ENCODE measurements at places on chromosomes 12 and 14.

DNA sequence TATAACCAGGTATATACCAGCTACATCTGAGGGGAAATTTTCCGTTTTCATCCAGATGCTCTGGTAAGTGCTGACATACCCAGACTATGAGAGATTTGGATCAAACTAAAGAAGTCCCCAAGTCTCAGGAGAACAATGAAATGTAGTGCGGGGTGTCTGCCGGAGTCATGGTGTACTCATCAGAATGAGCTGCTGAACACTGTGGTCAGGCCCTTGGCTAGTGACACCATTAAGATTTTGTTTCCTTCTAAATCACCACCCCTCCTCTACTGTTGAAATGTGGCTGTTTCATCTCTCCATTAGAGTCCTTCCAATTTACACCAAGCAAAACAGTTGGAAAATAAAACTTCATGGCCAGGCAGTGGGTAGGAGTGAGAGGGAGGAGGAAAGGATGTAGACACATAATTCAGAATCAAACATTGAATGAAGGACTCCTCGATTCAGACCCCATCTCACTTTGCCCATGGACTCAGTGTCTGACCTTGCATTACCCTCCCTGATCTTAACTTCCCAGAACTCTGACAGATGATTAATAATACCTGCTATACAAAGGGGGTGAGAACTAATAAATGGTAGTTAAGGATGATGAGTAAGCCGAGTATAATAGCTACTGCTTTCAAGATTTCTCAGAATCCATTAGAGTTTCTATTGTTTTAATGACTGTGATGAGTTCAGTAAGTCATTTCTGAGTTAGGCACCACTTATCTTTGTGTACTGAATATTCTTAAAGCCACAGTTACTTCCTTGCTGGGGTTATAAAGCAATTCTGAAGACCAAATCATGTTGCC, 127.4 kb downstream of the CRADD start:
- no peak for DNase-seq

DNA sequence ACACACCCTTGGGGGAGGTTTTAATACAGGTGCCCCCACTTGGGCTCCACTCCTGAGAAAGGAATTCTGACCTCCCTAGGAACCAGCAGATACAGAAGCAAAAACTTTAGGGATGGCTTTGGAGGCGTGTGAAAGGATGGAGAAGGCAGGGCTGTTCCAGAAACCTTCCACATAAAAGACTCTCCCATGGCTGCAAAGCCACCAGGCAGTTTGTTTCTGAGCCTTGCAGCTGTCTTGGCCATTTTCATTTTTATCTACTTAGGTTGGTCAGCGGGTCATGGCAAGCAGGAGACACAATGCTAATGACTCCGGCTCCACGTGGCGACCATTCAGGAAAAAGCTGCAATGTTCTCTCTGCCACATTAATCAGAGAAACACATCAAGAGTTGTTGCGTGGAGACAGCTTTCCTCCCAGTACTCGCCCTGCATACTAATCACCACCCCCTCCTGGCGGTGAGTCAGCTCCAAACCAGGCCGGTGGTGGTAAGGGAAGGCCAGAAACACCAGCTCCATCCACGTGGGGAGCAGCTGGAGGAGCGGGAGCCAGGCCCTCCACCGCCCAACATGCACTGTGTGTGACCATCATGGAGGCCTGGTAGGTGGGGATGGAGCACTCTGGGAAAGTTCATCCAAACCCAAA, 30.9 kb upstream of the IRF2BPL start:
- DNase-seq = peak; percentile 66

DNA sequence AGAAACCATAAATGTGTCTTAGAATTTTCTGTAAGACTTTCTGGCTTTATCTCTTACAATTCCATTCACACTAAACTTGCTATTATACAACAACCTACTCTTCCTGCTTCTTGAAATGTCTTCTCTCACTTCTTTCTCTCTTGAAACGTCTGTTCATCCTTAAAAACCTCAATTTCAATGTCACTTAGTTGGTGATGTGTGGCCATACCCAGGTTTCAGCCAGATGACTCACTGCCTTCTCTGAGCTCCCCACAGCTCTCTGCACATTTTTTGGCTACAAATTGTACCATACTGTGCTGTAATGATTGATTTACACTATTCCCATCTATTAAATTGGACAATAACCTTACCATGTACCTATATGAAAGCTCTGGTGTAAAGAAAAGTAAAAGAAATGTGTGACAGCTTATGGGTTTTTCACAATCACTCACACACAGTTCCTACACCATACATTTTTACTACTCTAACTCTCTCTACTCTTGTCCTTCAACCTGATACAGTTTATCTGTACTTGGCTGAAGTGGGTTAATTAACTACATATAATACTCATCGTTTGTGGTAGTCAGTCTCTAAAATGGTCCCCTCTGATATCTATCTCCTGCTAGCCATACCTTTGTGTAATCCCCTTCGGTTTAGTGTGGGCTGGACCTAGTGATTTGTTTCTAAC, 222.1 kb downstream of the NELL2 start:
- no peak for DNase-seq

GRCh38 chr14:65057695-65058094, 44.6 kb downstream of the MAX start:
- DNase-seq = no peak

- DNase-seq = no peak
Observed at GRCh38 chr12:64457466-64457865, 5.5 kb downstream of the TBK1 start.

- no peak for DNase-seq
Observed at GRCh38 chr12:65984227-65984479, 146.4 kb downstream of the LLPH start.

DNA sequence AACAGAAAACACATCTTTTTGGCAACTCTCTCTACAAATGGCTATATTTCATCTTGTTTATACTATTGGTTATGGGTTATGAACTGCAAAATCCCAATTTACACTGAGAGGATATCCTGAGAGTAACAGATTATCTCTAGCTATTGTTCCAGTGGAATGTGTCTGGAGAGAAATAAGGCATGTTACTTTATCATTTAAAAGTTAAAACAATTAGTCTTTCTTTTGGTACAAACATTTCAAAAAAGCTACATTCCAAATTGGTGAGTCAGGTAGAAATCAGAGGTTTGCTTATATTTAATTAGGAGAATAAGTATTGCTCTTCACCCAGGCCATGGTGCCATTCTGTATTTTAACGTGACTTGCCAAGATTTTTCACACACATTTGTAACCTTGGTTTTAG, 411.6 kb downstream of the CCER1 start:
- no peak for DNase-seq

DNA sequence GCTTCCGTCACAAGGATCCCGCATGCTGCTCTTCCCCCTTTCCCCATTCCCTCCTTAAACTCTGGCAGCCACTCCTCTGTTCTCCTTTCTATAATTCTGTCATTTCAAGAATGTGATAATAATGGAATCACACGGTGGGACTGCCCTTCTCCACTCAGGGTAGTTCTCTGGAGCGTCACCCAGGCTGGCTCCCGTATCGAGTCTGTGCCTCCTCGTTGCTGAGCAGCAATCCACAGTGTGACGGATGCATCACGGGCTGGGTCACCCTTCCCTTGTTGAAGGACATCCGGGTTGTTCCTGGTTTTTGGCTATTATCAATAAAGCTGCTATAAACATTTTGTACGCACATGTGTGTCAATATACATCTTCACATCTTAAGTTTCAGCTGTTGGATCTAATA, 5.7 kb upstream of the SYNE3 start:
- DNase-seq = no peak

DNA sequence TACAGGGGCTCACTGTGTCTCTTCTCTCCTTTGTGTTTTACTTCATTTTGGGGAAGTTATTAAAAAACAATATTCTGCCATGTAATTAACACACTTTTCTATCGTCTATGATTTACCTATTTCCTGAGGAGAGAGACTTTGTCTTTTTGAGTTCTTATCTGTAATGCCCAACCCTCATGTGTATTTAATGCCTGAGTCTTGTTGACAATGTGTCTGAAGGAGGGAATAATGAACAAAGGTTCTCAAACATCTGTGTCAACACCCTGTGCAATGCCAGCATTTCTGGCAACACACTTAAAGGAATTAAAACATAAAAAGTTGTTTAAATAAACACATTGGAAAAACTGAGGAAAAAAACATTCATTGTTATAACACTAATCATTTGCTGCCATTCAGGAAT, 147.1 kb downstream of the SLC15A5 start:
- no peak for DNase-seq

DNA sequence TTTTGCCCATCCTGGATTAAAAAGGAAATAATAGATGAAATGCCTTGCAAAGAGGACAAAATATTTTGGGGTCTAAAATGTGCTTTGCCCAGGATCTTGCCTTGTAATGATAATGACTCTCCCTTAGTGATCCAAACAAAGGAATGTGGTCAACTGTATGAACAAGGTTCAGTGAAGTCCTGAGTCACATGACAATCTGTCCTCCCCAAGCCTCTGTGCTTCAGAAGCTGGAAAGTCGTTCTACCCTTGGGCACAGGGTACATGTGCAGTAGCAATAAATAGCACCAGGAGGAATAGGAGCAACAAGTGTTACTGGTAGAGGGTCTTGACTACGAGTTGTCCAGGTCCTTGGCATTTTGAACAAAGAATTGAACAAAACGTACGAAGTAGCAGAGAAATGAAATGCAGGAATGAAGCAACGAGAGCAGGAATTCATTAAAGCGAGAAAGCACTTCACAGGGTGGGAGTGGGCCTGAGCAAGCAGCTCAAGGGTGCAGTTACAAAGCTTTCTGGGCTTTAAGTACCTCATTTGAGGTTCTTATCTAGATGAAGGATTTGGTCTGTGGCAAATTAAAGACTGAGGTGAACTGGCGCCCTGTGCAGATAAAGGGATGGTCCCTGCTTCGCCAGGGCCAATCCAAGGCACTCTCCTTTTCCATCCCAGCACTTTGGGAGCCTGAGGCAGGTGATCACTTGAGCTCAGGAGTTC, 65.8 kb downstream of the RESF1 start:
- DNase-seq = no peak

DNA sequence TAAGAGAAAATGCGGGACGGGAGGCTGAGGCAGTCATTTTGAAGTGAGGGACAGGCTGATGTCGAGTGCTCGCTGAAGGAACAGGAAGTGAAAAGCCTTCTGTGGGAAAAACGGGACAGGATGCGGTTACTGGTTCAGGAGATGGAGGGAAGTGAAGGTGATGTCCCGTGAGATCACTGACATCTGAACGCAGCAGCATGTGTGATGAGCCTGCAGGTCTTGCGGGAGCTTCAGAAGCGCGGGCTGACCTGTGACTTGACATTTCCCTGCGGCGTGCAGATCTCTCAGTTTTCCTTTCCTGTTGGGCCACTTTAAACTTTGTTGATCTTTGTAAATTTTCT, 77.8 kb downstream of the DDX51 start:
- DNase-seq = no peak

GRCh38 chr12:77795699-77796098, 35.0 kb upstream of the NAV3 start:
- DNase-seq = no peak

DNA sequence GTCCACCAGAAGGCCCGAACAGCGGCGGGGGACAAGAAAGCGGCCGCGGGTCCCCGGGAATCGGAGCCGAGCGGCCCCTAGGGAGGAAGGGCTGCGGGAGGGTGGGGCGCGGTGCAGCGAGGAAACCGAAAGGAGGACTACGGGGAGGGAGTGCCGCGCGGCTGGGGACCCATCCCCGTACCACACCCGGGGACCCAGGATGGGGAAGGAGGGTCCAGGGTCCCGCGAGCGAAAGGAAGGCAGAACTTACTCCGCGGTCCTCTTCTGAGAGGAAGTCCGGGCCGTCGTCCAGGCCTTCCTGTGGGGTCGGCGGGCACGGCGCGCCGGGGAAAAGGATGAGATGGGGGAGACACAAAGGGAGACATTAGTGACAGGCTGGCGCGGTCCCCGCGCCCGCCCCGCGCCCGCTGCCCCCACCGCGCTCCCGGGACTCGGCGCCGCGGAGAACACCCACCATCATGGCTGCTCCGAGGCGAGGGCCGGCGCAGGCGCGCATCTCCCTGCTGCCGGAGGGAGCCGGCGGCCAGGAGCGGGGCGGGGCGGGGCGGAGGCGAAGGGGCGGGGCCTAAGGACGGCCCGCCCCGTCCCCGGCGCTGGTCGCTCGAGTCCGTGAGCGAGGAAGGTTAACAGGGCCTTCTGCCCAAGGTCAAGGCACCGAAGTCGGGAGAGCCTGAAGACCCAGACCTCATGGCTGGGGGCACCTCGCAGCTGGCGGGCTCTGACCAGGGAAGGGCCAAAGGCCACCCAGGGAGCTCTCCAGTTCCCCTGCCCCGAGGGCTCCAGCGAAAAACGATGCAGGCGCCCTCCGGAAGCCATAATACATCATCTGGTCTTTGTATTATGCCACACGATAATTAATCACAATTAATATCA, at the start of gene SNX6:
Gene SNX6 (minus strand): TSS at position 492 of the 873 bp plus-strand sequence. CDS start 32 bp downstream, at position 460.
- DNase-seq = no peak

GRCh38 chr14:104868060-104868740, 3.1 kb downstream of the CEP170B start:
- DNase-seq = no peak

- DNase-seq = no peak
Observed at GRCh38 chr14:85054178-85054577, 475.8 kb upstream of the FLRT2 start.

GRCh38 chr12:22971701-22972191, 346.8 kb downstream of the ETNK1 start:
- no peak for DNase-seq

- DNase-seq = no peak
Observed at GRCh38 chr14:68986926-68987652, 8.0 kb upstream of the ACTN1 start.

- DNase-seq = no peak
Observed at GRCh38 chr12:58925111-58925611, 4.9 kb upstream of the LRIG3 start.

- DNase-seq = no peak
Observed at GRCh38 chr12:53952871-53953734, 1.6 kb upstream of the HOXC12 start.

DNA sequence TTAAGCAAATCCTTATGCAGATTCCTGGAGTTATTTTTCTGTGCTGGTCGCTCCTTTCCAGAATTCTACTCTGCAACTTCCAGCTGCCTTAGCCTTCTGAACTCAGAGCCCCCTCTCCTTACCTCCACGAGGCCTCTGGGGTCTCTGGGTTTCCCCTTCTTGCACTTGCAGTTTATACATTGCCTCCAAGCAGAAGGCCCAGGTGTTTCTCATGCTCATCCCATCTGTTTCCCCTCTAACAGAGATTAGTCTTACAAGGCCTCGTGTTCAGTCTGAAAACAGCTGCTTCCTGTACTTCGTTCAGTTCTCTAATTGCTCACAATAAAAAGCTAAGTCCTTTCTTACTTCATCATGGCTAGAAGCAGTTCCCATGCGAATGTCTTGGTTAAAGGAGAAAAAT, 134.4 kb upstream of the FGD4 start:
- DNase-seq = peak; percentile 35

GRCh38 chr14:85528080-85528896, 1.7 kb upstream of the FLRT2 start:
- peak; percentile 76 for DNase-seq

- no peak for DNase-seq
Observed at GRCh38 chr14:55451398-55451797, 11.0 kb upstream of the TBPL2 start.

GRCh38 chr14:102544046-102544746, 34.6 kb upstream of the ANKRD9 start:
- no peak for DNase-seq

GRCh38 chr12:77087427-77087826, 22.1 kb upstream of the E2F7 start:
- DNase-seq = peak; percentile 27

Measured in fibroblast of skin of left biceps (primary cell).